Activated T-helper 1 cell treated with anti-CD3 and anti-CD28 coated beads, Interleukin-2, amount 50 U/mL, for 16 hours (primary cell): ENCODE measurements at places on chromosomes 5 and 9.

- no peak for DNase-seq
Observed at GRCh38 chr9:119487118-119487827, 118.0 kb upstream of the BRINP1 start.

- no peak for DNase-seq
Observed at GRCh38 chr9:5449521-5450358, 602 bp upstream of the CD274 start.

DNA sequence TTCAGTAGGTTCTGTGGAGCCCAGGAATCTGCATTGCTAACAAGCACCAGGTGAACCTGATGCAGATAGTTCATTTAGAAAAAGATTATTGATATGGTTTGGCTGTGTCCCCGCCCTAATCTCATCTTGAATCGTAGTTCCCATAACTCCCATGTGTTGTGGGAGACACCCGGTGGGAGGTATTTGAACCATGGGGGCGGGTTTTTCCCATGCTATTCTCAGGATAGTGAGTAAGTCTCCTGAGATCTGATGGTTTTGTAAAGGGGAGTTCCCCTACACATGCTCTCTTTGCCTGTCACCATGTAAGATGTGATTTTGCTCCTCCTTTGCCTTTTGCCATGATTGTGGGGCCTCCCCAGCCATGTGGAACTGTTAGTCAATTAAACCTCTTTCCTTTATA, 212.0 kb downstream of the RAB3C start:
- no peak for DNase-seq

DNA sequence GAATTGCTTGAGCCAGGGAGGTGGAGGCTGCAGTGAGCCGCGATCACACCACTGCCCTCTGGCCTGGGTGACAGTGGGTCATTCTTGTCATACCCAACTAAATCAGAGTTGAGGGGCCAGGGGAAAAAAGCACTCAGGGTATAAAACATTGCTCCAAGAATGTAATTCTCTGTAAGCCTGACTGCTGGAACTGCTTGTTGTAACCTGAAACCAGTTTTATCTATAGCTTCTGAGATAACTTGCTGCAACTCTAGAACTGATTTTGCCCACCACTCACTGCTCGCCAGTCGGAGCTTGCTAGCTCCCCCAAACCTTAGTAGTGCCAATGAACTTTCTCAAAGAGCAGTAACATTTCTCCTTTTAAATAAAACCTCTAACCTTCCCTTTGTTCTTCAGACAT, 9.6 kb upstream of the MSH3 start:
- DNase-seq, result no peak

GRCh38 chr5:122030251-122030650, 47.8 kb downstream of the LOX start:
- no peak for DNase-seq

DNA sequence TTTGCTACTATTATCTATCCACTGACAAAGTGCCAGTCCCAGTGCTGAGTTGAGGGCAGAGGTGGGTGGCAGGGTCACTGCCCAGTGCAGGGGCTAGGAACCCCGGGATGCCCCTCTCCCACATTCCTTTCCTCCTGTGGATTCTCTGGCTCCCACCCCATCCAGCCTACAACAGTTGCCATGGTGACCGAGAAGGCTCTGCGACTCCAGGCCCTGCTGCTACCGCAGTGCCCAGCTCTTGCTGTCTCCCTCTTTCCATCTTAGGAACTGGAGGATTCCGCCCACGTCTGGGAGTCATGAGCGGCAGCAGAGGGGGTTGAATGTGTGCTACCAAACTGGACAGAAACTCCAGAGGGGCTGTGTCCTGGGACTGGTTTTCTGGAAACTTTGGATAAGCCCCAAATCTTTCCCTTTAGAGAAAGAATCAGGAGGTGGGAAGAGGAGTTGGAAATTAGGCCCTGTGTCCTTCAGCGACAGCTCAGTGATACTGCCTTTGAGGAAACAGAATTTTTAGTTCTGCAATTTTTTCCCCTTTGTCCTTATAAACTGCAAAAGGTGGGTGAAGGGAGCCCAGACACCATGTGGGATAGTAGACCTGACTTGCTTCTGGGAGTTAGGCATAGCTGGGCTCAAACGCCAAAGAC, 20.7 kb upstream of the C5orf47 start:
- DNase-seq, result no peak

- no peak for DNase-seq
Observed at GRCh38 chr9:130255631-130256134, 9.9 kb upstream of the HMCN2 start.

GRCh38 chr5:178337334-178337741, 104.7 kb upstream of the PHYKPL start:
- no peak for DNase-seq

- DNase-seq, result no peak
Observed at GRCh38 chr5:139117342-139117884, 80.8 kb downstream of the SIL1 start.

- no peak for DNase-seq
Observed at GRCh38 chr5:61256474-61256873, 75.6 kb upstream of the ZSWIM6 start.

DNA sequence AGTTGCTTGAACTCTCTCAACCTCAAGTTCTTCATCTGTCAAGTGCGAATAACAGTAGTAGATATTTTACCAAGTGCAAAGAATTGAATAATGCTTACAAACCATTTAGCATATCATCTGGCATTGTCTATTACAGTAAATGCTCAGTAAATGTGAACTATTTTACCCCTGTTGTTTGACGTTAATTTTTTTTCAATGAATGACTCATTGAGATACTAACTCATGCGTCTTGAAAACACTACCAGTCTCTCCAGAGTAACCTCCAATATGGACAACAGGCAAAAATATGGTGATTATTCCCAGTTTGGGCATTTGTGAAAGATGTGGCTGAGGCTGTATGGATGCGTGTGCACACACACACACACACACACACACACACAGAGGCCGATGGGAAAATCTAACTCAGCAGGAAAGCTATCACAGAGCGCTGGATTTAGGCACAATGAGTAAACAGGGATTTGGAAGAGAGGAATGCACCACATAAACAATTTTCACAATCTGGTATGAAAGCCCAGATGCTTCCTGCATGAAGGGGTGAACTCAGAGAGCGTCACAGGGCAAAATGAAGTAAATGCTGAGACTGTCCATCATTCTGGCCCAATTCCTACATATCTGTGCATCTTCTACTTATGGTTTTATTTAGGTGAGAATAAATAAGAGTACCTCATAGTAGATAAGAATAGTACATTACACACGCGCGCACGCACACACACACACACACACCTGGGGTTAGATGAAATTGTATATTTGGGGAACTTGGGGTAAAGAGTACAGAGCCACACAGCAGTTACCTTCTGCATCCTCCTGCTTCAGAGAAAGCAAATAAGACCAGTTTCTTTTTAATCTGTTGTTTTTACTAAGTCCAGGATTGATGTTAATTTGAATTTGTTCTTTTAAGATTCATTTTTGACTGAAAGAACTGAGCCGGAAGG, 128.7 kb downstream of the PALM2AKAP2 start:
- no peak for DNase-seq

GRCh38 chr9:108803428-108804065, 52.2 kb downstream of the ACTL7B start:
- no peak for DNase-seq

DNA sequence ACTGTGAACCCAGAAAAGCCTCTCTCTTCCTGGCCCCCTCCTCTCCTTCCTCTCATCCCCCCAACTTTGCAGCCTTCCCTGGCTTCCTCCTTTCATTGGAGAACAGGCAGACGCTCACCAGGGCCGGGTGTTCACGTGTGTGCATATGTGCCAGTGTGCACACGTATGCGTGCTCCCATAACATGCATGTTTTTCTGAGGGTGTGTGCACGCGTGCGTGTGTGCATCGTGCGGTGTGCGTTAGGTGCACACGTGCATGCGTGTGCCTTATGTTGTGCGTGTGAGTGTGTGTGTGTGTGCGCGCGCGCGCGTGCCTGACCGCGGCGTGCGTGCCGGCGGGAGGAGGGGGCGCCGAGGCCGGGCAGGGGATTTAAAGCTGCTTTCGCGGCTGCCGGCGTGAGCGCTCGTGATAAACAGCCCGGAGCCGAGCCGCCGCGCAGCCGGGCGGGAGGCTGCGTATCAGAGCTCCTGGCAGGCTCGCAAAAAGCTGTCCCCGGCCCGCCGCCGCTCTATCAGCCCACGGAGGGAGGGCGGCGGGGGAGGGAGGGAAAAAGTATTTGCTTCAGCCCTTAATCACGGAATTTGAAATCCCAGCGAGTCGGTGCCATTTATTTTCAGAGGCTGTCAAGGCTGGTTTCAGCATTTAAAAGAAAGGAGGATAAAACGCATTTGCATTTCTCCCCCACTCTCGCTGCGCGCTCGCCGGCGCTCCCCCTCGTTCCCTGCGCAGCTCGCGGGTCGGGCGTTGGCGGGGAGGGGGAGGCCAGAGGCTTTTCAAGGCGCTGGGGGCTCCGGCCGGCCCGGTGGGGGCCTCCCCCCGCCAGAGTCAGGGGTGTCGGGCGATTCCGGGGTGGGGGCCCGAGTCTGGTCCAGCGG, 183.9 kb downstream of the C9orf50 start:
- DNase-seq, result peak; percentile 21
